Ovary (tissue), 10 donors: ENCODE measurements at places on chromosomes 6 and 20. TPM values are rescaled to one million over a fixed set of nuclear protein-coding genes. Genes with fewer than 3 reads are reported as not detected.

DNA sequence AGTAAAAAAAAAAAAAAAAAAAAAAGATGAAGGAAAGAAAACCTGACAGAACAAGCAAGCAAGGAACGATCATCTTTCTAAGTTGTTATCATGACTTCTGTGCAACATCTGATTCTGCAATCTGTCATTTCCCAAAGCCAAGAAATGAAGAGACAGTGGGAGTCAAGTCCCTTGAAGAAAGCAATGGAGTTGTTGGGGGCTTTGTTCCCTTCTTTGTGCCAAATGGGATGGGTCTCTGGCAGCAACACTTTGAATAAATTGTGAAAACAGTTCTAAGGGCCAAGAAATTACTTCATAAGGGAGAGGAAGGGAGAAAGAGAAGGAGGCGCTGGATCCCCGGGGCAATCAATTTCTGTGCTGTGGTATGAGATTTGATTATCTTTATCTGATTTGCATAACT lies 33.3 kb upstream of the RSPO3 start:
- no peaks in the 10 kb centered on the region for H3K27me3 ChIP-seq
- no peaks in the 10 kb centered on the region for H3K36me3 ChIP-seq
- no peak for DNase-seq
- no peaks in the 10 kb centered on the region for H3K4me1 ChIP-seq
- no peak overlapping the region for H3K27ac ChIP-seq
- no peak overlapping the region for H3K4me3 ChIP-seq

ILRUN gene
- 47.6 TPM for total RNA-seq

HTR1E gene
- total RNA-seq = 4.2 TPM

MEP1A gene
- total RNA-seq = not detected

DNA sequence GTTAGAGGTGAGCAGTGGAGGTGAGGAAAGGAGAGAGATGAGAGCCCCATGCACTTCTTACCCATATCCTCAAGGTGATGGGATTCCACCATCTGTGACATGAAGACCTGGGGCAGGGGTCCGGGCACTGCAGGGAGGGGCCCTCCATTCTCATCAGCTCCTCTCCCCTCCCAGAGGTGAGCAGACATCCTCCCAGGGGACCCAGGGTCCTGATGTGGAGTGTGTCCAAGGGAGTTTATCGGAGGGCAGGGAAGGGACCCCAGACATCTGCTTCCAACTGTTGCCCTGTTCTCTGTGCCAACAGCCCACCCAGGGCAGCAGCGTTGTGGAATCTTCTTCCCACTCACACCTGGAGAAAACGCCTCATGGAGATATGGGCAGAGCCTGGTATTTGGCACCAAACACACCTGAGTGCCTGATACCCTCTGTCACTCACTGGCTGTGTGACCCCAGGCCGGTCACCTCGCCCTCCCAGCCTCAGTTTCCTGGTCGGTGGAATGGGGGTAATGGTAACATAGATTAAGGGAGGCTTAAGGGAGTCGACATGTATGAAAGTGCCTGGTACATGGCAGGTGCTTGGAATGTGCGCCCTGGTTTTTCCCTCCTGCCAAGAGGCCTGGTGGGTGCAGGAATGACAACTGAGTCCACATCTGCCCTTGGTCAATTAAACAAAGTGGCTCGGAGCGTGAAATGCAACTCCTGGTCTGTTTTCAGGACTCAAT lies 227.9 kb downstream of the PREX1 start:
- H3K4me3 ChIP-seq = no peak overlapping the region
- H3K27ac ChIP-seq = no peak overlapping the region
- H3K4me1 ChIP-seq = no peaks in the 10 kb centered on the region
- DNase-seq = no peak

DNA sequence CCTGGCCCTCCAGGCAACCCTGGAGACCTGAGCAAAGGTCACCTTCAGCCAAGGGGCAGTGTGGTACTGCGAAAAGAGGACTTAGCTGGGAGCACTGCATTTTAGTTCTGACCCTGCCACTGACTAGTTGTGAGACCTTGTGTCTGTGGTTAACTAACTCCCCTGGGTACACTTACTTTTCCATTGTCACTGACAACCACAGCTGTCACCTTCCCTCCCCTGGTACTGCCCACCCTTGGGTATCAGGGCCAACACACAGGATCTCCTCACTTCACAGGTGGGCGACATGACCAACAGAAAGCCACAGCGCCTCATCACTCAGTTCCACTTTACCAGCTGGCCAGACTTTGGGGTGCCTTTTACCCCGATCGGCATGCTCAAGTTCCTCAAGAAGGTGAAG lies 21.6 kb upstream of the GNRH2 start:
- no peak overlapping the region for H3K27ac ChIP-seq
- no peak overlapping the region for H3K4me3 ChIP-seq
- no peaks in the 10 kb centered on the region for H3K36me3 ChIP-seq
- no peaks in the 10 kb centered on the region for H3K27me3 ChIP-seq
- H3K4me1 ChIP-seq = no peaks in the 10 kb centered on the region

FYN gene
- 54.8 TPM for total RNA-seq

- no peaks in the 10 kb centered on the region for H3K36me3 ChIP-seq
- no peak overlapping the region for H3K27ac ChIP-seq
- DNase-seq = no peak
- no peaks in the 10 kb centered on the region for H3K27me3 ChIP-seq
Observed at GRCh38 chr6:106225581-106225980, 100.0 kb downstream of the ATG5 start.

DNA sequence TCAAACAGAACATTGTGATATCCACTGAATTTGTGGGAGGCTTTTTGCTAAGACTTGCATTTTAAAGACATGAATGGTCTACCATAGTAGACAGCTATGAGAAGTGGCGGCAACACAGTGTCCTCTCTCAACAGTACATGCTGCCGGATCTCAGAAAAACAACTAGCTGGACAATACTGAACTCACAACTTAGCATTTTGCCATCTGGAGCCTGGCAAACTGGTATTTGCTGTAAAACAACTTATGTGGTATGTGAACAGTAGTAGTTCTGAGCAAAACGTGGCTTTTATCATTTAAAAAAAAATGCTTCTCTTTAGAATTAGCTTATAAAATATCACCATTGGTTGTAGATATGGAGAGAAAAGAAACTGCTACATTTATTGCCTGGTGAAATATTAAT lies 3.3 kb upstream of the PXDC1 start:
- no peaks in the 10 kb centered on the region for H3K27me3 ChIP-seq
- no peaks in the 10 kb centered on the region for H3K36me3 ChIP-seq
- no peak for DNase-seq
- peaks cover 1% of the 10 kb centered on the region for H3K4me1 ChIP-seq

DNA sequence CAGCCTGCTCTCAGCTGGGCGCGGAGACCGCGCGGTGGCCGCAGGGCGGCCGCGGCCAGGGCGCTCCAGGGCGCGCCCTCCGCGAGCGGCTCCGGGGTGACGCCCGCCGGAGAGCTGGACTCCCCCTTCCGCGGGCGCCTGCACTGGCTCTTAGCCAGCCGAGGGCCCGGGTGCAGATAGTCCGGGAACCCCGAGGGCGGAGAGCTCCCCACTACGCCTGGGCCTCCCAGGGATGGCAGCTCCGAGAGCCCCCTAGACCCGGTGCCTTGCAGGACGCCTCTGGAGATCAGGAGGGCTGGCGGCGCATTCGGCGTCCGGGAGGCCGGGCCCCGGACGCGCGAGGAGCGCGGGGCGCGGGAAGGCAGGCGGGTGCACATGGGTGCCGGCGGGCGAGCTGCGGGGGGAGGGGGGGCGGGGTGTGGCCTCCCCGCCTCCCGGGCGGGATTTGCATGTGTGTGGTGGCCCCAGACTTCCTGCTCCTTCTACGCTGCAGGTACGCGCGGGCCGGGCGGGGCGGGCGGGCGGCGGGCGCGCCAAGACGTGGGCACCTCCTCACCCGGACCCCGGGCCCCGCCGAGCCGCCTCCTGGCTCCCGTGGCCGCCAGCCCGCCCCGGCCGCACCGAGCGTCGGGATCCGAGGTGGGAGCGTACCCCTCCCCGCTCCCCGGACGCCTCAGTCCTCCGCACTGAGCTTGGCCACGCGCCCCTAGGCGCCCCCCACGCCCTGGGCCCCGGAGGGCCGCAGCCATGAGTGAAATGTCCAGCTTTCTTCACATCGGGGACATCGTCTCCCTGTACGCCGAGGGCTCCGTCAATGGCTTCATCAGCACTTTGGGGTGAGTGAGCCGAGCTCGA lies at the start of gene ITPR3:
Gene ITPR3, plus strand, starts transcription at position 467 of the 855 bp plus-strand sequence. Its CDS starts 281 bp downstream, at position 748.
- H3K4me3 ChIP-seq = peak within 1 kb of the TSS; percentile 51
- no peaks in the 10 kb centered on the region for H3K4me1 ChIP-seq
- no peaks in the 10 kb centered on the region for H3K36me3 ChIP-seq
- H3K27ac ChIP-seq = peak within 1 kb of the TSS; percentile 52

ZSCAN31 gene
- total RNA-seq = 14.1 TPM

- no peaks in the 10 kb centered on the region for H3K36me3 ChIP-seq
- no peak overlapping the region for H3K27ac ChIP-seq
- no peaks in the 10 kb centered on the region for H3K27me3 ChIP-seq
- DNase-seq = no peak
- H3K4me3 ChIP-seq = no peak overlapping the region
- H3K4me1 ChIP-seq = no peaks in the 10 kb centered on the region
Observed at GRCh38 chr6:6962086-6962485, 145.7 kb upstream of the RREB1 start.

DNA sequence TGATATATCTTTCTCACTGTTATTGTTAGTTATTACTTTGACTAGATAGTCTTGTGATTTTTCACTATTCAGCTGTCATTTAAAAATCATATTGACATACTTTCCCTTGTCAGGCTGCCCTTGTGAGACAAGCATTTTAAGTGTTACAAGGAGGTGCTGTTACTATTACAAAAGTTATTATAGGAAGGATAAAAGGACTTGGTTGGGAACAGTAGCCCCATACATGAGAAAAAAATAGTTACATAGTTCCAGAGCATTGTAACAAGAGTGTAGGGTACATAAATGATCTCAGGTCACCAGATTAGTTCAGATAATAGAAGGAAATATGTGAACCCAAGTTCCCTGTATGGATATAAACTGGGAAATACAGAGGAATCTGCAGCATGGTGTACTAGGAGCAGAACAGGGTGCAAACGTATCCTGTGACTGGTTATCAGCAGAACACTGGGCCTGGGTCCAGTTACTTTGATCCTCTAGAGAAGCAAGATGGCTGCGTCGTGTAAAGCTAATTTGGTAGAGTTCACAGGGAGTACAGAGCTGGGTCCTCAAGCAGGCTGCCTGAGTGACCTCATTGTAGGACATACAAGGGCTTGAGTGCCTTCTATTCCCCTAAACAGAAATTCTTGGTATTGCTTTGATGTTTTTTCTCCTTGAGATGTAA lies 38.5 kb upstream of the HDDC2 start:
- H3K4me3 ChIP-seq = no peak overlapping the region
- no peaks in the 10 kb centered on the region for H3K27me3 ChIP-seq
